ENCODE measurements at places on chromosomes 7 and 10. TPM values are rescaled to one million over a fixed set of nuclear protein-coding genes. Genes with fewer than 3 reads are reported as not detected.

- peak; percentile 29 for DNase-seq
These were observed 60.4 kb downstream of the ADD3 start for GRCh38 chr10:110067960-110068770.

GRCh38 chr10:113297226-113297625 lies 255.6 kb upstream of the HABP2 start:
- DNase-seq: no peak

GRCh38 chr10:61821153-61821552 lies 80.3 kb upstream of the ARID5B start:
- no peak for DNase-seq

GRCh38 chr7:126791306-126791705 lies 461.4 kb downstream of the GRM8 start:
- no peak for DNase-seq

DNA sequence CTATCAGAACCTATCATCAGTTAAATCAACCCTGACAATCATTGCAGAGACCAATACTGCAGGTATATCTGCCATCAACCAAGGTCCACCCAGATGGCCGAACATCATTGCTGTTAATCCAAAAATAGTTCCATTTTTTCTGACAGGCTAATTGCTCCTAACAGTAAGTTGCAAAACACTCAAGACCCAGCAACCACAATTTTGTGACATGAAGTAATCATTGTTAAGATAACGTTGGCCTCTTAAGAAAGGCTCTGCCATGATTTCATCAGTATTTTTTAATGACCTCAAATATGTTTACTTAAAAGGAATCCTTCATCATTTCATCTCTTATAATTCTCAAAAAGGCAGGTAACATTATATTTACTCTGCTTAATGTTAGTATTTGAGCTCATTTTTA lies 553.4 kb upstream of the POM121L12 start:
- no peak for DNase-seq

C10orf67 gene
- polyA plus RNA-seq: not detected

DNA sequence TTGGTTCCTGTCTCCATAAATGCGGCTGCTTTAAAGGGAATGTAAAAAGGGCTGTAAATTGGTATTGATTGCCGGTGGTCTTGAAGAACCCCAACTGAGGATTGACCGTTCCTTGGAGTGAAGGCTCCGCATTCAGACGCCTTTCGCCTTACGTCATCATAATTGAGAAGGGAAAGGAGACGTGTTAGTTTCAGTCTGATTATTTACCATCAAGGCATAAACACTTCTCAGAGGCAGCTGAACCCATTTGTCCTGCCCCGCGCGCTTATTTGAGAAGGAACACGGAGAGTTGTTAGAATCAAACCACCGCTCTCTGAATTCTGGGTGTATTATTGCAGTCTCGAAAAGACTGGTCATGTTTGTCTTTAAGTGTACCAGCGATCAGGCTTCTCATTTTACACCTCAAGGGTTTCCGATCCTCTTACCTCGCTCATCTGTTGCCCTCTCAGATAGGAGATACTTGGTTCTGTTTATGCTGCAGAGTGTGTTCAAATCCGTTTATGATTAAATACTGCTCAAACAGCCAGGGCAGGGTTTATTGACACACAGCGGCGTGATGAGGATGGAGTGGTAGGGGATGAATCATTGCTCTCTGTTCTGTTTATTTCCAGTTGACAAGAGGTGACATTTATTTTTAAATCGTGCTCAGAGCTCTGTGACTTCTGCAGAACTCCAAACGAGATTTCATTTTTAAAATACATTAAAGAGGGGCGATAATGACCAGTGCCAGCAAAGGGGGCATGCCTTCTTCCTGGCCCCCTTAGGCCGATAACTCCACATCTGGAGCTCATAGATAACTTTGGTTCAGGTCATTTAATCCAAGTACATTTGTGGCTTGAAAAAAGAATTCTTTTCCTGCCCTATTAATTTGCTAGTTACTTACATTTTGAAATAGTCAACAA lies 30.4 kb downstream of the FOXK1 start:
- no peak for DNase-seq

All from naive thymus-derived CD8-positive, alpha-beta T cell (primary cell).